GM23338 (cell line): ENCODE measurements at places on chromosomes 13 and 19. TPM values are rescaled to one million over a fixed set of nuclear protein-coding genes. Genes with fewer than 3 reads are reported as not detected.
A peak's percentile ranks its signal among the peaks of the same experiment; 100 is the strongest.

BICRA gene
- 37.7 and 40.1 TPM in 2 replicates for total RNA-seq

DNA sequence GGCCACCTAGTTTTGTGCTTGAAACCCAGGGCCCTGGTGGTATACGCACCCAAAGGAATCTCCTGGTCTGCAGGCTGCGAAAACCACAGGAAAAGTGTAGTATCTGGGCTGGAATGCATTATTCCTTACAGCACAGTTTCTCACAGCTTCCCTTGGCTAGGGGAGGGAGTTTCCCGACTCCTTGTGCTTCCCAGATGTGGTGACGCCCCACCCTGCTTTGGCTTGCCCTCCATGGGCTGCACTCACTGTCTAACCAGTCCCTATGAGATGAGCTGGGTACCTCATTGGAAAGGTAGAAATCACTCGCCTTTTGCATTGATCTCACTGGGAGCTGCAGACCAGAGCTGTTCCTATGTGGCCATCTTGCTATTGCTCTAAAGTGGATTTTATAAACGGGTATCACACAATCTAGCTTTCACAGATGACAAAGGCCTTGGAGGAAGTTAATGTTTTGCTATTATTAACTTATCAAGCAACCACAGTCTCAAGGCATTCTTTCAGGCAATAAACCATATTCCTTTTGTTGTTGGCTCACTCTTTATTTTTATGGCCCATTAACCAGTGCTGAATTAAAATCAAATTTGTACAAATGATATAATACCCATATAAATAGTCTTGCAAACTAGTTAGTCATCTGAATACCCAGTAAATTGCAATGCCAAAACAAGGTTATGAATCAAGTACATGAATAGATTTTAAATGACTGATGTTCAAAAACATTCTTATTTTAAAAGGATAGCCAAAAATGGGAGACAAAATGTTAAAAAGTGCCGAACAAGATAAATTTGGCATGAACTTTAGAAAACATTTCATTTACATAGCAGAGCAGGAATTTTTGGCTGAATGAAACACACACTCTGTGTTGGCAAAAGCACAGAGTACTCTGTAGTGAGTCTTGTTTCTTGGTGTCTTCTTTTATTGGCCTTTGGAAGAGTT lies 475.4 kb upstream of the ARGLU1 start:
- DNase-seq = no peak

GRCh38 chr13:68644611-68645010 lies 1414.5 kb upstream of the PCDH9 start:
- no peak for DNase-seq

DNA sequence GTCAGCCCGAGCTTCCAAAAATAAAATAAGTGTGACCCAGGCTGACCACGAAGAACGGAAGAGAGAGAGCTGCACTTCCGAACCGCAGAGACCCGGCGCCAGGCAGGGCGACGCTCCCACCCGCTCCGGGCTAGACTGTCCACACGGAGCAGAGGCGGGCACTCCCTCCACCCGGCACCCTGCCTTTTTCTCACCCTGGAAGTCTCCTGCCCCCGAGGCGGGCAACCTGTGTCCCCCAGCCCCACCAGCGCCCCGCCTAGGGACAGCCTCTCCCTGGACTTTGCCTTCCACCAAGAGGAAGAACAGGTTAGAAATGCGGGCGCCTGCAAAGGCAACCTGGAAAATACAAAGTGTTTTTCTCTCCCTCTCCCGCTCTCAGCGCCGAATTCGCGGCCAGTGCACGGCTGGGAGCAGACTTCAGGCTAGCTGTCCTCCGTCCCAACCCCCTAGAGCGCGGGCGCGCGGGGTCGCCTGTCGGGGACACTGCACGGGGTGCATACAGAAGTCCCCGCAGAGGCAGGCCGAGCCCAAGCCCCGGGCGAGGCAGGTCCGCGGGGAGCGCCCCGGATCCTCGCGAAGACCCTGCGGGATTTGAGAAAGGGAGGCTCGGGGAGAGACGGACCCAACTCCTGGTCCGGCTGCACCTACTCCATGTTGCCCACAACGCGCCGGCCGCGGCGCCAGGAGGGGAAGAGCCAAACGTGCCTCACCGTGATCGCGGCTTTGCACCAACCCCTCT lies 845 bp downstream of the SPRY2 start:
- peak; percentile 31 for DNase-seq

GRCh38 chr19:19385896-19386869 lies 19.3 kb upstream of the GATAD2A start:
- DNase-seq = peak; percentile 66

GRCh38 chr13:97110936-97111335 lies 111.2 kb upstream of the MBNL2 start:
- DNase-seq = no peak

DNA sequence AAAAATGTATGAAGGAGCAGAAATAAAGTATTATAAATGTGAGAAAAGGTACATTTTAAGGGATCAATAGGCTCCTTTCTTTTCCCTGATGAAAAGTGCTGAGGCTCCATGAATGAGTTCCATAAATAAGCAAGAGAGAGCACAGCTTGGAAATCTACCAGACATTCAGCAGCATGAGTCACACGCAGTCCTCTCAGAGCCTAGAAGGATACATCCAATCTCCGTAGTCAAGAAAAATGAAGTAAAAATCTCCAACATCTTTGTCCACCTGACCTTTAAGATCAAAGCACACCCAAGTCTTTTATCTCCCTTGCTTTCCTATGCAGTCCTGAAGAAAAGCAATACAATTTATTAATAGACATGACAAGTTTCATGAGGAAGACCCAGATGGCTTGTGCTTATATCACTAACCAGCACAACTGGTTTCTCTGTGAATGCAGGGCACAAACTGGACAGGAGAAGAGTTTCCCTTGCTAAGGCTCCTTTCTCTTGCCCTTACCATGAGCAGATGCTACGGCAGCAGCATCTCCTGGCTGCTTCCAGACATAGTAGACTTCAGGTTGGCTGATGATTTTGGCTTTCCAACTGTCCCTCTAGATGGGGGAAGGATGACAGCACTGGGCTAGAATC lies 730.8 kb downstream of the EFNB2 start:
- DNase-seq = no peak
